GM12878 (cell line): ENCODE measurements at places on chromosomes 12 and 14. TPM values are rescaled to one million over a fixed set of nuclear protein-coding genes. Genes with fewer than 3 reads are reported as not detected.

DNA sequence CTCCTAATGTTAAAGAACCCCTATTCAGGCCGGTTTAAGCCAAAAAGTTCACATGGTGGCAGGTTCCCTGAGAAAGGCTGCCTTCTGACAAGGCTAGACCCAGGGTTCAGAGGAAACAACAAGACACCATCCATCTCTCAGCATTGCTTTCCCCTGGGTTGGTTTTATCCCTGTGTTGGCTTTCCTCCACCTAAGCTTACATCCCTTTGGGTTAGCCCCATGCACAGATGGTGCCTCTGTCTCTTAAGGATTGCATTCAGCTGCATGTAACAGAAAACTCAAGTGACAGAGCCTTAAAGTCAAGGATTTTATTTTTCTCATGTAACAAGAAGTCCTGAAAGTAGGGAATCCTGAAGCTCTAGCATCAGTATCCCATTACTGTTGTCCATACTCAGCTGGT is 42.8 kb upstream of the RIN3 start:
- DNase-seq: no peak
- H3K4me3 ChIP-seq: no peak overlapping the region
- no peaks in the 10 kb centered on the region for H3K4me1 ChIP-seq
- H3K27ac ChIP-seq: no peak overlapping the region
- no peaks in the 10 kb centered on the region for H3K27me3 ChIP-seq

The CMTM5 gene
- not detected in 2 replicates for polyA plus RNA-seq

The LRRIQ1 gene
- 0.10 and 0.44 TPM in 2 replicates for polyA plus RNA-seq

DNA sequence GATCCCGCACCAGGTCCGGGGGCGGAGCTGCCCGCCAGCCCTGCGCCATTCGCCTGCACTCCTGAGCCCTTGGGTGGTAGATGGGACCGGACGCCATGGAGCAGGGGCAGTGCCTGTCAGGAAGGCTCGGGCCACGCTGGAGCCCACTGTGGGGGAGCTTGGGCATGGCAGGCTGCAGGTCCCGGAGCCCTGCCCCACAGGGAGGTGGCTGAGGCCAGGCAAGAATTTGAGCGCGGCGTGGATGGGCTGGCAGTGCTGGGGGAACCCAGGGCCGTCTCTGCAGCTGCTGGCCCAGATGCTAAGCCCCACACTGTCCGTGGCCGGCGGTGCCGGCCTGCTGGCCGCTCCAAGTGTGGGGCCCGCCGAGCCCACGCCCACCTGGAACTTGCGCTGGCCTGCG is 260.0 kb downstream of the NPAS3 start:
- no peaks in the 10 kb centered on the region for H3K27me3 ChIP-seq
- no peak for DNase-seq
- H3K36me3 ChIP-seq: no peaks in the 10 kb centered on the region
- no peak overlapping the region for H3K27ac ChIP-seq

GRCh38 chr14:34361504-34362011 is 100.5 kb downstream of the SPTSSA start:
- no peaks in the 10 kb centered on the region for H3K27me3 ChIP-seq
- no peaks in the 10 kb centered on the region for H3K36me3 ChIP-seq
- no peaks in the 10 kb centered on the region for H3K4me1 ChIP-seq
- H3K4me3 ChIP-seq: no peak overlapping the region

DNA sequence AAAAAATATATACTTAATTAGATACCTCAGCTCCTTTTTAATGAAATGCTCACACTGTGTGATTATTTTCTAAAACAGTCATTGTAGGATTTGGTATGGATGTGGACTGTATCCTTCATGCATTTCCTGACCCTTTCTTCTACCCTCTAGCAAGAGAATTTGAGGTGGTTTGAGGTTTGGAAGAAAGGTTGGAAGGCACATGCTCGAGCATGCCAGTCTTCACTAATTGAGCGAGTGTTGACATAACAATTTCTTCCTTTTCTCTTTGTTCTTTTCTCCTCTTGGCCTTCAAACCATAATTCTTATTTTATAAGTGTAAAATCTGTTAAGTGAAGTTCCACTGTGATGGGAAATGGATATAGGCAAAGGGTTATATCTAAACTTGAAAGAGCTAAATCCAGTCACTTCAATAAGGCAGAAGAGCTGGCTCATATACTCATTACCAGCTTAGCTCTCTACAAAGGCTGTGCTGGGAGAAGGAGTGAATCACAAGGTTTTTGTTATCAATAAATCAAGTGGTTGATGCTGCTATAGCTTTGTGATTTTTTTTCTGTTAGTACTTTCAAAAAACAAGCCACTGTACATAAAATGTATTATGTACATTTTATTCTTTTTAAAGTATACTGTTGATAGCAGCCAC is 16.2 kb upstream of the PTHLH start:
- no peak overlapping the region for H3K27ac ChIP-seq
- H3K36me3 ChIP-seq: no peaks in the 10 kb centered on the region
- no peaks in the 10 kb centered on the region for H3K4me1 ChIP-seq
- no peak overlapping the region for H3K4me3 ChIP-seq
- no peaks in the 10 kb centered on the region for H3K27me3 ChIP-seq

- no peak for DNase-seq
- no peaks in the 10 kb centered on the region for H3K4me1 ChIP-seq
- no peaks in the 10 kb centered on the region for H3K27me3 ChIP-seq
- H3K36me3 ChIP-seq: no peaks in the 10 kb centered on the region
- H3K4me3 ChIP-seq: no peak overlapping the region
Observed at GRCh38 chr14:81751198-81751597, 217.5 kb upstream of the SEL1L start.

DNA sequence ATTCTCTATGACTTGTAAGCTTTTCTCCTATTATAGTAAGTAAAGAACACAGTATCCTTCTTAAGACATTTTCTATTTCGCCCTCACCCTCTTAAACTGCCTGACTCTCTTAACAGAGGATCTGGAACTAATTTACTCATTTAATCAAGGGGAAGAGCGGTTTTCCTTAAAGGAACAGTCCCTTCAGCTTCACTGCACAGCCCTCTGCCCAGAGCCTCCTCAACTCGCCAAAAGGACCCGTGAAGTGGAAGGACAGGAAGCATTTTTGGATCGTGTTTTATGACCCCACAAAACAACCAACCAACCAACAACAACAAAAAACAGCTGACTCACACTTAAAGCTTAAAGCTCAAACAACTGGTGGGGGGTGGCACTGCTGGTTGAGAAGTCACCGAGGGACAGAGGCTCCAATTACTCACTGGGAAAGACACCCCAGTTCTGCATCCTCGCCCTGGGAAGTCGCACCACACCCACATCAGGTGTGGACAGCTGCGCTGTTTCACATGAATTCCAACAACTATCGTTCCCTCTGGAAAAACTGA is 35.7 kb downstream of the NID2 start:
- no peaks in the 10 kb centered on the region for H3K4me1 ChIP-seq
- DNase-seq: no peak
- no peak overlapping the region for H3K4me3 ChIP-seq
- no peaks in the 10 kb centered on the region for H3K27me3 ChIP-seq
- no peaks in the 10 kb centered on the region for H3K36me3 ChIP-seq

DNA sequence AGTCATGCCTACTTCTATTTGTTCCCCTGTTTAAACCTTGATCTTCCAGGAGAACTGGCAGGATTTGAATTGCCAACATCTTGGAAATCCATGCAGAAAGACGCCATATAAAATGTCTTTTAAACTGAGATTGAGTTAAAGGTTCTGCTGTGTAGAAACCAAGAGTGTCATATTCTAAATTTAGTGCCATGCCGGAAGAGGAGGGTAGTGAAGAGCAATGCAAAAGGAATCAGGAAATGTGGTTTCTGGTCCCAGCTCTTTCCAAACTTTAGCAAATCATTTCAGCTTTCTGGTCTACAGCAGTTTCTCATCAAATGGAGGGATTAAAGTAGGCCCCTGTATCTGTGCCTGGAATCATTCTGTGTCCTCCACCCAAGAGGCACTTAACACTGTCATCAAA is 85.7 kb downstream of the BTG1 start:
- H3K27ac ChIP-seq: no peak overlapping the region
- H3K27me3 ChIP-seq: no peaks in the 10 kb centered on the region
- no peak overlapping the region for H3K4me3 ChIP-seq
- H3K4me1 ChIP-seq: peaks cover 25% of the 10 kb centered on the region

GRCh38 chr12:61414470-61414869 is 845.7 kb upstream of the USP15 start:
- no peaks in the 10 kb centered on the region for H3K27me3 ChIP-seq
- no peak for DNase-seq
- H3K27ac ChIP-seq: no peak overlapping the region
- H3K36me3 ChIP-seq: no peaks in the 10 kb centered on the region

The P2RX2 gene
- not detected in 2 replicates for polyA plus RNA-seq
